ENCODE measurements at places on chromosomes 12 and 14.

GRCh38 chr12:27387473-27387872 is 54.8 kb downstream of the BMAL2 start:
- DNase-seq, result no peak

GRCh38 chr14:47149326-47149725 is 497.7 kb upstream of the RPL10L start:
- no peak for DNase-seq

DNA sequence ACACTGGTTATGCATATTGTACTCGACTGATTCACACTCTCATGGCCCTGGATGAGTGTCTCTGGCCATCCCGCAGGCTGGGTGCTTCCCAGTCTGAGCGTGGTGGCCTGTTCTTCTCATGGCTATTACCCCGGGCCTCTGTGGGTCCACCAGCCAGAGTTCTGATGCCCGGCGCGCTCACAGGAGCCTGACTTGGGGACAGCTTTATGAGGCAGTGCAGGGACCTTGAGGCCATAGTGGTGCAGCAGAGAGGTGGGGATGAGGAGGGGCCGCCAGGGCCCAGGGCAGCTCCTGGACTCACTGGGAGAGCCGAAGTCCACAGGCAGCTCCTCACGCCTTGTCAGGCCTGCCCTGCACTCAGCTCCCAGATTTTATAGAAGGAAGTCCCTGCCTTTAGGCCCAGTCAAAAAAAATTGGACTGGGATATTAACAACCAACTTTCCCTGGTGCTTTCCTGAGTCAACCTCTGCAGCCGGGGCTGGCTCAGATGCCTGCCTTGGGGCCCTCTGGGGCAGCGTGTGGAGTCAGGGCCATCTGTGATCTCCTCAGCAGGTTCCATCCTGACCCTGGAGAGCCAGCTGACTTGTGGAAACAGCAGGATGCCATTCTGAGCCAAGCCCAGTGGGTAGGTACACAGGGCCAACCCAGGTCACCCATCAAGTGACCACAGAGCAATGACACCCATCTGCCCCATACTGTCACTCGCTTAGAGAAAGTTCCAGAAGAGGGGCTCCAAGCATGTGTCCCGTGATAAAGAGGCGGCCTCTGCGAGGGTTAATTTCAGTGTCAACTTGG is 89.4 kb upstream of the DIO3 start:
- DNase-seq, result no peak

- DNase-seq, result no peak
Observed at GRCh38 chr12:119624966-119625365, 31.4 kb downstream of the TMEM233 start.

- no peak for DNase-seq
Observed at GRCh38 chr12:76571256-76571655, 11.7 kb upstream of the OSBPL8 start.

DNA sequence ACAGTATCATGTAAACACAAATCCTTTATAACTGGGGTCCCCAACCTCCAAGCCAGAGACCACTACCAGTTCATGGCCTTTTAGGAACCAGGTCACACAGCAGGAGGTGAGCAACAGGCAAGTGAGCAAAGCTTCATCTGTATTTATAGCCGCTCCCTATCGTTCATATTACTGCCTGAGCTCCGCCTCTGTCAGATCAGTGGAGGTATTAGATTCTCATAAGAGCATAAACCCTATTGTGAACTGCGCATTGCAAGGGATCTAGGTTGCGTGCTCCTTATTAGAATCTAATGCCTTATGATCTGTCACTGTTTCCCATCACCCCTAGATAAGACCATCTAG is 49.9 kb downstream of the LRP6 start:
- no peak for DNase-seq

- DNase-seq, result no peak
Observed at GRCh38 chr12:130537655-130538054, 178.4 kb downstream of the RIMBP2 start.

- DNase-seq, result no peak
Observed at GRCh38 chr12:58247633-58248032, 306.3 kb downstream of the ATP23 start.

- DNase-seq, result no peak
Observed at GRCh38 chr12:110342157-110342556, 61.1 kb downstream of the ATP2A2 start.

DNA sequence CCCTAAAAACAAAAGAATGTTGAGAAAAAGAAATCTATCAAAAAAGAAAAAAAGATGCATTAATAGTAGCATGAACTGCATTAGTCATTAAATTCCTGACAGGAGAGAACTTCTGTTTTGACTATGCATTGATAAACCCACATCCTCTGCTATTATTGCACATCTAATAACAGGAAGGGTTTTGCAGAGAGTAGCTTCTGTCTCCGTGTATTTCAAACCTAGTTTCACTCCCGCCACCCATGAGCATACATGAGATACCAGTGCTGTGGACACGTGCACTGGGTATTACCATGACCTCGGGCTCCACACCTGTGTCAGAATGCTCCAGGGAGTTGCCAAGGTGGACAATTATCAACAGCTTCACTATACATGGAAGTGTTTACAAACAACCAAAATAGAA is 449.1 kb upstream of the SOX5 start:
- no peak for DNase-seq

GRCh38 chr14:85252011-85252410 is 277.9 kb upstream of the FLRT2 start:
- no peak for DNase-seq

GRCh38 chr14:21326972-21327371 is 47.1 kb downstream of the RPGRIP1 start:
- no peak for DNase-seq

DNA sequence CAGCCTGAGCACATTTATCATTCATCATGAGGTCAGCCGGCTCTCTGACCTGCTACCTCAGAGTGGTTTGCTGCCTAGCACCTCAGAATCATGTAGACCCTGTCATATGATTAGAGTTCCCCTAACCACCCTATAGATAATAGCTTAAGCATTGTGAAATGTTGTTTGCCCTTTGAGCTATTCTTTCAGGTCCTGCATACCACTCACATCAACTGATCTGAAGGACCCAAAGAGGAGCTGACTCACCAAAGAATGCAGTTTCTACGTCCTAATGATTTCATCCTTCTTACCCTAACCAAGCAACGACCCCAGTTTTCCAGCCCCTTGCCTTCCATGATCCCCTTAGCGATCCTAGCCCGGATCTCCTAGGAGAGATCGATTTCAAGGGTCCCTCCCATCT is 527.9 kb downstream of the SOX5 start:
- peak; percentile 61 for DNase-seq

DNA sequence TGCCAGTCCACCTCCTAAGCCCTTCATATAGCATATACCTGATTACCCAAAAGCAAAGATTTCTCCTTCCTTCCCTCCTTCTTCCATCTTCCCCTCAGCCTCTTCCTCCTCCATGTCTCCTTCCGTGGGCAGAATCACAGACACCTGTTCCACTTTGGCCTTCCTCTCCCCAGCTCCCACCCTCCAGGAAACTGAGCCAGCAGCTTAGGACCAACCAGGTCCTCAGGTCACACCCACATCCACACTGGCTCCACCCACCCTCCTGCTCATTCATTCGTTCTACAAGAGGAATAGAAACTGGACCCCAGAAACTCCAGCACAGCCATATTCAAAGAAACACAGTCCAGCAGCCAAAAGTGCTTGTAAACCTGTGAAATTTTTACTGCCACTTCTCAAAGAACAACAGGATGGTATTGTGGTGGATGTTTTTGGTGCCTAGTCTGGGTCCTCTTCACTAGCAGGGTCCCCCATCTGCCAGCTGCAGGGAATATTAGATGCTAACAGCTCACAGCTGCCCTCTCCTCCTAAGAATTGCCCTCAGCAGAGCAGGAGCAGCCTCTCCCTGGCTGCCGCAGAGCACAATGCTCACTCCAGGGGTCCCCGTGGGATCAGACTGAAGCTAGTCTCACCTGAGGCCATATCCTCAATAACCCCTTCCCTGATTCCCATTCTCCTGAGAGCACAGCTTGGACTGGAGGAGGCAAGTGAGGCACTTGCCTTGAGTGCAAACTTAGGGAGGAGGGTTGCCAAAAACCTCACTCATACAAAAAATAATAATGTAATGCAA is 18.4 kb downstream of the CMKLR1 start:
- DNase-seq, result no peak

DNA sequence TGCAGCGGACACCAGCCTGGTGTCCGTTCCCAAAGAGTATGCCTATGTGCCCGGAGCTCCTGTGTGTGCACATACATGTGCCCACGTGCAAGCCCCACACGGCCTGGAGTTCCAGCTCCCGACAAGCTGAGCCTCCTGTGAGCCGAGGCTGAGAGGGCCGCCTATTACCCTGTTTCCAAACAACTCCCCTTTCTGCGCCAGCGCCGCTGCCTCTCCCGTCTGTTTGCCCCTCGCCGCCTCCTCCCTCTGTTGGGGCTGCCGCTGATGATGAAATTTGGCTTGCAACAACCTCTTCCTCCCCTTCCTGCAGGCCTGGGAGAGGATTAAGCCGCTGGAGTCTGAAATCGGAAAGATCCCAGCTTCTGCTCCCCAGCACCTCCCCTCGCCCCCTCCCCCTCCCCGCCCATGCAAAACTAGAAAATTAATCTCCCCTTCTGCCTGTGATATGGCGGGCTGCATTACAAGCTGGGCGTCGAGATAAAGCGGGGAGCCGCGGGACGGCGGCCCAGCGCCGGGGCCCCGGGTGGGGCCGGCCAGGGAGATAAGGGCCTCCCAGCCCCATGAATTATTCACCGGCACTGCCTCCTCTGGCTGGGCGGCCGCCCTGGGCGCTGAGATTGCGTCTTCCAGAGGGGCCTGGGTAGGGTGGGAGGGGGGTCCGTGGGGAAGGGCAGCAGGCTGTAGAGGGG is 6.8 kb upstream of the ASIC1 start:
- peak; percentile 46 for DNase-seq
